ENCODE measurements at places on chromosomes 3 and 15.

DNA sequence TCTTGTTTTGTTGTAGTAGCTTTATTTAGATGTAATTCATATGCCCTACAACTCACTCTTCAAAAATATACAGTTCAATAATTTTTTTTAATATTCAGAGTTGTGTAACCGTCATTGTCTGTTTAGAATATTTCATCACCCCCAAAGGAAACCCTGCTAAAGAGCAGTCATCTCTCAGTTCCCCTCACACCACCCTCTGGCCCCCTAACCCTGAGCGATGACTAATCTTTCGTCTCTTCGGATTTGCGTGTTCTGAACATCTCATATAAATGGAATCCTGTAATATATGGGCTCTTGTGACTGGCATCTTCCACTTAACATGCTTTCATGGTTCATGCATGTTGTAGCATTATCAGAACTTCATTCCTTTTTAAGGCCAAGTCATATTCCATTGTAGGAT is 183.8 kb downstream of the ATG7 start:
- DNase-seq: no peak

GRCh38 chr3:32551496-32551895 is 19.2 kb downstream of the DYNC1LI1 start:
- no peak for DNase-seq

GRCh38 chr3:14842277-14842676 is 23.5 kb downstream of the FGD5 start:
- DNase-seq: no peak

- no peak for DNase-seq
Measured at GRCh38 chr3:17632401-17633100, 109.9 kb downstream of the TBC1D5 start.

DNA sequence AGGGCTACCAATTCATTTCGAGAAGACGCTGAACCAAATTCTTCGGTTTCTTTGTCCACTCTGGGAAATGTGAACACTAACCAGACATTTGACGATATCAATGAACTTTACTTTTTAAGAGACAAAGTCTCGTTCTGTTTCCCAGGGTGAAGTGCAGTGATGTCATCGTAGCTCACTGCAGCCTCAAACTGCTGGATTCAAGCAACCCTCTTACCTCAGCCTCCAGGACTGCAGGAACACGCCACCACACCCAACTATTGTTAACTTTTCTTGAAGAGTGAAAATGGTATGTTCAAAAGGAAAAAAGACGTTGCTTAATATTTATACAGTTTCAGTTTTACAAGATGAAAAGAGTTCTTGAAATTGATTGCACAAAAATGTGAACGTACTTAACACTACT is 30.6 kb downstream of the MB21D2 start:
- DNase-seq: no peak

DNA sequence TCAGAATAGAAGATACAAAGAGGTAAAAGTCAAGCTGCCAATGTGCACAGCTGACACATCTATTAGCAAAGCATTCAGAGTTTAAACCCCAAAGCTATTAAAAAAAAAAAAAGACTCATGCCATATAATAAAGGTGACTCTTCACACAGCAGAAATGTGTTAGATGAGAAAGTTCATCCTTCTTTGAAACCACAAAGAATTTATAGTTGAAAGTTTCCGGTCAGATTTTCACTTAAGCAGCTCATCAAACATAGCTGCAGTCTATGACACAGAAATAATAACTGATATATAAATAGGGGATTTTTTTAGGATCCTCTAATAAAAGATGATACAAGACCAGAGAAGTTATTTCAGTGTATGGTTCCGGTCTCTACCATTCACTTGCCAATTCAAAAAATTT is 76.6 kb downstream of the WWTR1 start:
- no peak for DNase-seq

DNA sequence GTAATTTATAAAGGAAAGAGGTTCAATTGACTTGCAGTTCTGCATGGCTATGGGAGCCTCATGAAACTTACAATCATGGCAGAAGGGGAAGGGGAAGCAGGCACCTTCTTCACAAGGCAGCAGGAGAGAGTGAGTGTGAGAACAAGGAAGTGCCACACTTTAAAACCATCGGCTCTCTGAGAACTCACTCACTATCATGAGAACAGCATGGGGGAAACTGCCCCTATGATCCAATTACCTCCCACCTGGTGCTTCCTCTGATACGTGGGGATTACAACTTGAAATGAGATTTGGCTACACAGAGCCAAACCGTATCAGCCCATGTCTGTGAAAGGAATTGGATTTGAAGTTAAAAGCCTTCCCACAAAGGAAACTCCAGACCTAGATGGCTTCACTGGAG is 39.1 kb downstream of the TKT start:
- no peak for DNase-seq

DNA sequence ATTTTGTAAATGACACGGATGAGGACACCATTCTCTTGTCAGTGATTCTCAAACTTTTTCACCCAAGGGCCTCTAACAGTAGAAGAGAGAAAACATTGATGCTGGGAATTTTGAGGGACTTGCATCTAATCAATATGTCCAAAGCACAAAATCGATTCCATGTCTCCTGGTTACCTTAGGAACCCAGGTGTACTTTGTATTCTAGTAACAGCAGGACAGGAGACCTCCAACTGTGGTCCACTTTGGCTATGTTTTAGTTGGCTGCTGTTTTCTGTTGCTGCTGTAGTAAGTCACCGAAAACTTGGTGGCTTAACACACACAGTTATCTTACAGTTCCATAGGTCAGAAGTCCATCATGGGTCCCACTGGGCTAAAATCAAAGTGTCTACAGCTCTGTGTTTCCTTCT is 24.4 kb upstream of the ZBTB38 start:
- no peak for DNase-seq

DNA sequence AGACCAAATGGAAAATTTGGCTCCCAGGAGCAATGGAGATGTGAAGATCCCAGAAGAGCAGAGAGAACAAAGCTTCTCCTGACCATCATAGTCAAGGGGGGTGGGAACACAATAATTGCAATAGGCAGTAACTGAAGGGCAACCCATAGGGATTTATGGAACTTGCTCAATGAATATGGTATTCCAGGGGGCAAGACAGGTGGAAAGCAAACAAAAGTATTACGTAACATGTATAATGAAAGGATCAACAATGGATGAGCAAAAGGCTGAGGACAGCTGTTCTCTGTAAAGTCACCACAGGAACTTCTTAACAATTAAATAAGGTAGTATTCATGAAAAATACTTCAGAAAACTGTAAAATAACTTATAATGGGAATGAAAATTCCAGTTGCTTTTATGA is 226.1 kb downstream of the PCCB start:
- no peak for DNase-seq

DNA sequence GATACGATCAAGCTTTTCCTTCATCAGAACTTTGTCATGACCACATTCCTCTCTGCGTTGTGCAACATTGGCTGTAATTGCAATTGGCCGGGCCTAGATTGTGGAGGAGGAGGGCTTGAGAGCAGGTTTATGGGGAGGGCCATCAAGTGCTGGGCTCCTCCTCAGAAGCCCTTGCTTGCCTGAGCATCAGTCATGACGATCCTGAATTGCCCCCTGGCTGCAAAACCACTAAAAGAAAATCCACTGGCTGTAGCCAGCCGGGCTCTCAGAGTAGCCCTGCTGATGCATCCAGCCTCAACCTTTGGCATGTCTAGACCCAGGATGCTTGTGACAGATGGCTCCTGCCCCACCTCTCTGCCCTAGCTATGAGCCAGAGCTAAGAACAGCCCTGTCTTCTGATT is 13.4 kb upstream of the TRH start:
- DNase-seq: no peak

DNA sequence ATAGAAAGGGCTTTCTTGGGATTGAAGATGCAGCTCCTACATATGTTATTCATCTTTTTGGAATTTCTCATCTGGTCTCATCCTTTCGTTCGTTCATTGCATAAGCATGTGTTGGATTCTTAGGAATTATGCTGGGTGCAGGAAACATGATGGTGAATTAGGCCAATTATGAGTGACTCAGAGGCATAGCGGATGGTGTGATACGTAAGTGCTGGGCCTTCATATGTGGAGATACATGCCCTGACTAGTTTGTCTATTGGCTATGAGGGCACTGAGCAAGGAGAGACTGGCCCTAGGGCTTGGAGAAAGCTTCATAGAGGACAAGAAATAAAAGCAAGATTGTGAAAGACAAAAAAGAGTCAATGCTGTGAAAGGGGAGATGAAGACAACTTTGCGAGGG is 235.1 kb downstream of the MYRIP start:
- DNase-seq: no peak

DNA sequence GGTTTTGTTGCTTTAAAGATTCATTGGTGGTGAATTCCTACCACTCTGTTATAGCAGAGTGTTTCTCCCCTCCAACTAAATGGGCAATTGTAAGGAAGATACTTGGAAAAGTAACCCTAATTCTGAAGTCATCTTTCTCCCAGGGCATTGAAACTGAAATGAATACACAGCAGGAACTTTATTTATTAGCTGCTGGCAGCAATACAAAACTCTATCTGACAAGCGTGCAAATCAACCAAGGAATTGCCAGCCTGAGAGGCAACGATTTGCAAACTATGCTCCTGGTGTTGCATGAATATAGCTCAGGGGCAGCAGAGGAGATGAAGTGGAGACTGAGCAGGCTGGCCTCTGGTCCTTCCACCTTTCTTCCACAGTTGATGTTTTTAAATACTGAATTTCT is 48.9 kb downstream of the CD200R1 start:
- no peak for DNase-seq

- DNase-seq: no peak
Measured at GRCh38 chr3:128374746-128375445, 91.8 kb downstream of the DNAJB8 start.

Data from activated CD8-positive, alpha-beta memory T cell treated with anti-CD3 and anti-CD28 coated beads for 1 hour (primary cell).